HEK293T (cell line): ENCODE measurements at places on chromosomes 4 and X.

DNA sequence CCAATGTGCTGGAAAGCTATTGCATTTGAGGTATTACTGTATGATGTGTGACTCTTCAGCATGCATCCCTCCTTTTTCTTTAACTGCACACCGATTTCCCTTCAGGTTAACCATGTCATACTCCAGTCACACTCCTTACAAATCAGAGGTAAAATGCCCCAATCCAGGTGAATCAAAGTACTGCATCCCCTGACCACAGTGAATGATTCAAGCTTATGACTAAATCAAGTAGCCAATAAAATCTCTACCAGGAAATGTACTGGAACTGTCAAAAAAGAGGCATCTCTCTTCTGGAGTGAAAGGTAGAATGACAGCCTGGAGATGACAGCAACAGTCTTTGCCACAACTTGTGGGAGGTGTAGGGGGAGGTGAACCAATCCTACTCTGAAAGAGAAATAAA lies 10.4 kb downstream of the ADAMTS3 start:
- DNase-seq: no peak

- DNase-seq: no peak
These were observed 177.0 kb upstream of the RASGEF1B start for GRCh38 chr4:81648576-81649275.

- DNase-seq: no peak
These were observed 1076.2 kb downstream of the C4orf33 start for GRCh38 chr4:130172156-130172555.

GRCh38 chr4:184649971-184650855 lies 675 bp downstream of the PRIMPOL start:
- DNase-seq: no peak

DNA sequence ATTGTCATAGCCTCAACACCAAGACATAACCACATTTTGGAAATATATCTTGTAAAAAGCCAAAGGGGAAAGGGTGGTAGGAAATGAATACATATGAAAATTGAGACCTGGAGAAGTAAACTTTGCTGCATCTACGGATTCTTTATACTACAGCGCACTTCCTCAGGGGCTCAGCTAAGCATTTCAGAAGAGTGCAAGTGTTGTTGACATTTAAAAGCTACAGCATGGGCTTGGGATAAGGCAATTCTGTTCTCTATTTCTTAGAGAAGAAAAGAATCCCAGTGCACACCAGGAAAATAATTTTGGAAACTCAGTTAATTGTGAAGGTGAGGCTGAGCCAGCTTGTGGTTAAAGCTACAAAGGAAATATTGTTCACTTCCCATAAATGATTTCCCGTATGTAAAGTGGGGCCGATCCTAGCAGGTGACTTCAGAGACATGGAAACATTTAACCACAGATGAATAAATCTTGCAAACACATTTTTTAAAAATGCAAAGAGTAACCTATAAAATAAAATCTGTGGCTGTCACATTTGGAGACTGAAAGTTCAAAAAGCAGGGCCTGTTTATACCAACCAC lies 12.6 kb upstream of the GBA3 start:
- no peak for DNase-seq
